ENCODE measurements at places on chromosomes 6 and 20.

- DNase-seq, result no peak
These were observed 56.6 kb upstream of the SMOC2 start for GRCh38 chr6:168384045-168385036.

GRCh38 chr6:76004202-76004601 is 68.3 kb downstream of the IMPG1 start:
- no peak for DNase-seq

GRCh38 chr6:88982720-88983119 is 19.3 kb upstream of the RNGTT start:
- DNase-seq, result peak; percentile 76

GRCh38 chr6:38493931-38494547 is 145.7 kb downstream of the BTBD9 start:
- peak; percentile 65 for DNase-seq

DNA sequence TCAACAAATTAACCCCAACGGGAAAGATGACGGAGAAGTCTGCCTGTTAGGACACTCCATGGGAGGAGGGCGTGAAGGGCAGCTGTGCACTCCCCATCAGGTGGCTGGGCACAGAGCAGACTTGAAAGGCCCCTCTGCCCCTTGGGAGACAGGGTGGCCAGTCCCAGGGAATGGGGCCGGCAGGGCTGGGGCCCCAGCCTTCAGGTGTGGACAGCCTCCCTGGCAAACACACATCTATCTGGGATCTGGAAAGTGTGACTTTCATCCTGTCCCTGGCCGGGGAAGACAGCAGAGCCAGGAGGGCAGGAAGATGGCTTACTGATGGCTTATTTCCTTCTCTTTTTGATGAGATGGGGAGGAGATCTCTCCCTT is 4.5 kb upstream of the FRMD1 start:
- DNase-seq, result no peak

DNA sequence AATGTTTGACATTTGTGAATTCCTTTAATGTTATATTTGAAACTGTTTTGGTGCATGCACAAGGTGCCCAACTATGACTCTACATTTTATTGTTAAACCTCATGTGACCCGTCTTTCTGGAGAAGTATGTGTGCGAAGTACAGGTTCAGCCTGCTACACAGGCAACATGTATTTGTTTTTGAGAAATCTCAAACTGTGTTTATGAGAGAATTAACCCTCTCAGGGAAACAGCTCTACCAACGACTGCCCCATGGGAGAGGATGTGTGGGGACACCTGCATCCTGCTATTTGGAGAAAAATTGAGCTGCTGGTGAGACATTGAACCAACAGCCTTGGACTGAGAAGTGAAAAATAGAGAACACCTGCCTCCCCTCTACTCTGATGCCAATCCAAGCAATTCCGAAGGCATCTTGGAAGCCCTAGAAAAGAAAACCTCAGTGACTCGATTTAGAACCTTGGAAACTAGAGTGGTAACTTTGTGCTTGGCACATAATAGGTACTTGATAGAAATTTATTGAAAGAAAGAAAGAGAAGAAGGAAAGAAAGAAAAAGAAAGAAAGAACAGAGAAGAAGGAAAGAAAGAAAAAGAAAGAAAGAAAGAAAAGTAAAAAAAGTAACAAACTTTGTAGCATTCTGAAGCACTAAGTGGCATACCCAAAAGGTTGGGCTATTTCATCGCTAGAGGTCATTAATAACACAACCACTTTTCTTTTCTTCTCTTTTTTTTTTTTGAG is 2.9 kb upstream of the AKAP12 start:
- no peak for DNase-seq

- DNase-seq, result no peak
These were observed 109.7 kb upstream of the FOXQ1 start for GRCh38 chr6:1202201-1202600.

DNA sequence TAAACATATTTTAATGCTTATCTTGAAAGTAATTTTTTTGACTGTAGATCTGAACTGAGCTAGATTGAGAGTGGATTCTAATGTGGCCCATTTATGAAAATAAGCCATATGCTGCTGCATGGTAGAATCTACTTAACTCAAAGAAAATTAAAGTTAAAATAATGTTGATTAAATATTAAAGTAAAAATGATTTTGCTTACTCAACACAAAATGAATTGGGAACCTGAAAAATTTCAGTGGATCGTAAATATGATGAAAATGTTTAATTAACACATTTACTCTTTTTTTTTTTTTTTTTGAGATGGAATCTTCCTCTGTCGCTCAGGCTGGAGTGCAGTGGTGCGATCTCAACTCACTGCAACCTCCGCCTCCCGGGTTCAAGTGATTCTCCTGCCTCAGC is 144.5 kb upstream of the HMGN3 start:
- DNase-seq, result no peak

DNA sequence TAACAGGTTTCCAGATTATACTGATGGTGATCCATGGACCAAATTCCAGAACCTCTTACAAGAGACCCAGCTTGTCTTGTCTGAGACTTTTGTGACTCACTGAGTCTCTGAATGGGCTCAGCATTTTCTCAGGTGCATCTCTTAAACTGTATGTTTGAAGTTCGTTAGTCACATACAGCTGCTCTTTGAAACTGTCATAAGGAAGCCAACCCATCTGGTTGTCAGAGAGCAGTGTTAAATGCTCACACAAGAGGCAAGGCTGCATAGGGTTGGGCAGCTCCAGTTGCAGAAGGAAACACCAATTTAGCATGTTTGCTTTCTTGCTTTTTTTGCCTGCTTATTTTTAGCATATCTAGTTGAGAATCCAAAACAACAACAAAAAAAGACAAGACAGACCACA is 47.1 kb downstream of the TRIM27 start:
- no peak for DNase-seq

- DNase-seq, result no peak
These were observed 4.2 kb downstream of the CLIC5 start for GRCh38 chr6:46011188-46012085.

- DNase-seq, result no peak
These were observed 474 bp downstream of the CEBPB start for GRCh38 chr20:50191065-50191543.

All from fibroblast of skin of right biceps (primary cell).